ENCODE measurements at places on chromosomes 6 and 20.

DNA sequence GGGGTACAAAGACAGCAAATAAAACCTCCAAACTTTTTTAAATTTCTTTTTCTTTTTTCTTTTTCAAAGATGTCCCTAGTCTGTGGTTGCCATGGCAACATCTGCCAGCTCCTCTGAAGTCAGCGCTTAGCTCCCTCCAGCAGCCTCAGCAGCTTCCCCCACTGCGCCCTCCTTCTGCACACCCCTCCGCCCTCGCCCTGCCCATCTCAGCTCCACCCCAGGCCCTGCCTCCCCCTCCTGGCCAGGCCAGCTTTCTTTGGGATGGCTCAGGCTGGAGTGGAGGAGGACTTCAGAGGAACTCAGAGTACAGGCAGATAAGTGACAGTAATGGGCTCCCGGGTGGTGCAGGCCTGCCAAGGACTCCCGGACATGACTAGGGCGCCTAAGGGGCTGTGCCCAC lies 104.6 kb downstream of the LRFN2 start:
- no peak for DNase-seq

- no peak for DNase-seq
Observed at GRCh38 chr6:119385994-119386393, 36.4 kb upstream of the MAN1A1 start.

- DNase-seq: no peak
Observed at GRCh38 chr6:18121580-18122127, 823 bp downstream of the NHLRC1 start.

GRCh38 chr6:29200767-29201662 lies 30.3 kb downstream of the OR2J2 start:
- no peak for DNase-seq

DNA sequence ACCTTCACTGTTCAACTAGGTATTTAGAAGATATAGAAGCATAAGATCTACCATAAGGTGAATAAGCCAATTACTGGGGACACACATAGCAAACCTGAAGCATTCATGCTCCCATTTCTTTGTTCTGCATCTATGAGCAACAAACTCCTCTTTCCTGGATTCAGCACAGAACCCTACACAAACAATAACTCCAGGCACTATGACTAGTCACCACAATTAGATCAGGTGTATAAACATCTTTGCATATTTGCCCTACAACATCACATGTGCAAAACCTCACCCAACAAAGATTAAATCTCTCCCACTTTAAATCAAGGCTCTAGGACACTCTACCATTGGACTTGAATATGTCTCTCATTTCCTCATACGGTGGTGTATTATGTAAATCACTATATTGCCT lies 652.3 kb downstream of the EPHA7 start:
- DNase-seq: no peak

DNA sequence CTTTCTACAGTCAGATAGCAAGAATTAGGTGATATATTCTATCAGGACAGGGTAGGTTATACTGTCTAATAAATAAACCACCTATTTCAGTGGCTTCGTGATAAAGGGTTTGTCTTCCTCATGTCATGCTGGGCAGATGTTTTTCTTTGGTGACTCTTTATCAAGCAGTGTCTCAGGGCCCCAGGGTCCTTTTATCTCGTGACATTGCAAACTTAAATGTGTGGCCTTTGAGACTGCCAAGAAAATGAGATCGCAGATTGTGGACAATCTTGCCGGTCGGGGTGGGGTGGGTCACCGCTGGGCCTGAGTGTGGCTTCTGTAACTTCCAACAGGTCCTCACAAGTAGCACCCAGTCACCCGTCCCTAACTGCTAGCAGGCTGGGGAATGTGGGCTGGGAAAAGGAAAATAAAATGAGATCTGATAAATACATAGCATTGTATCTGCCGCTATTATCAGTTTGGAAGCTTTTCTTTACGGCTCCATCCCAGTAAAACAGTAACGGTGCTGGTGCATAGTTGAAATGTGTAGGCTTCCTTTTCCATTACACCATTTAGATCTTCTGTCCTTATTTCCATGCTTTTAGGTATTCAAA lies 50.5 kb upstream of the BMP6 start:
- no peak for DNase-seq

DNA sequence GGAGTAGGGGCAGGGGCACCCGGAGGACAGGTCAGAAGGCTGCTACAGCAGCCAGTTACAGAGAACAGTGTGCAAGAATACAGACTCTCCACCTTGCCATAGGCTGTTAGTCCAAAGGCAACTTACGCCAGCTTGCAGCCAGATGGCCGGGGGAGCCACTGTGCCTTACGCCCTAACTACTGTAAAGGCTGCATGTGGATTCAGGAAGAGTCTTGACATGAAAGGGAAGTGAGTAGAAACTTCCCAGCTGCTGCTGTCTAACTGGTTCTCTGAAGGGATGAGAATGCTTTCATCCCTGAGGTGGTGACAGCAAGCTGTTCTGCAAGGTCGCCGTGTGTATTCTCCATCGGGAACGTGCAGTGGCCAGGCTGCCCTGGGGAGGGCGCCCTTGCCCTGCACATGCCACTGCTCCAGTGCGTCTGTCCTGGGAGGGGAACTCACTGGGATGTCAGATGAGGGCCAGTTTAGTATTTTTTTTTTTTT lies 46.1 kb downstream of the LYRM4 start:
- peak; percentile 12 for DNase-seq

Data from activated naive CD4-positive, alpha-beta T cell treated with Interleukin-2 at 50 U/mL for 16 hours (primary cell).